ENCODE measurements at places on chromosomes 16 and 17. TPM values are rescaled to one million over a fixed set of nuclear protein-coding genes. Genes with fewer than 3 reads are reported as not detected.

GRCh38 chr17:42287977-42288802, at the start of gene STAT5A:
TSS of gene STAT5A (plus strand) at chr17:42288498. CDS start at chr17:42289412, 914 bp downstream.
- DNase-seq, result no peak

- no peak for DNase-seq
Measured at GRCh38 chr17:38509772-38510420, 81.6 kb downstream of the ARHGAP23 start.

GRCh38 chr16:49287572-49287971, 5.9 kb upstream of the CBLN1 start:
- DNase-seq, result no peak

GRCh38 chr17:12667299-12667958, 1.7 kb downstream of the MYOCD start:
- DNase-seq, result no peak

GRCh38 chr16:11224894-11225676, 30.9 kb downstream of the SOCS1 start:
- DNase-seq, result no peak

DNA sequence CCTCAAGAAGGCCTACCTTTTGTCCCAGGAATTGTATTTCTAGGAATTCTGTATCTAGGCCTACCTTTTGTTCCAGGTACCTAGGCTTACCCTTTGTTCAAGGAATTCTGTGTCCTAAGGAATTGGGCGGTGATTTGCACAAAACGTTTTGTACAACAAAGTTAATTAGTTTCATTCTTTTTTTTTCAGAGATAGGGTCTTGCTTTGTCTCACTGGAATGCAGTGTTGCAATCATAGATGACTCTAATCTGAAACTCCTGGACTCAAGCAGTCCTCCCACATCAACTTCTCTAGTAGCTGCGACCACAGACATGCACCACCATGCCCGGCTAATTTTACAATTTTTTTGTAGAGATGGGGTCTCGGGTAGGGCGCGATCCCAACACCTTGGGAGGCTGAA, 7.0 kb downstream of the CDR2L start:
- no peak for DNase-seq

GRCh38 chr17:80380555-80381002, 34.4 kb upstream of the ENDOV start:
- DNase-seq, result no peak

GRCh38 chr16:84663433-84664101, 15.3 kb downstream of the KLHL36 start:
- no peak for DNase-seq

- no peak for DNase-seq
Measured at GRCh38 chr16:73420676-73421075, 372.7 kb upstream of the ZFHX3 start.

DNA sequence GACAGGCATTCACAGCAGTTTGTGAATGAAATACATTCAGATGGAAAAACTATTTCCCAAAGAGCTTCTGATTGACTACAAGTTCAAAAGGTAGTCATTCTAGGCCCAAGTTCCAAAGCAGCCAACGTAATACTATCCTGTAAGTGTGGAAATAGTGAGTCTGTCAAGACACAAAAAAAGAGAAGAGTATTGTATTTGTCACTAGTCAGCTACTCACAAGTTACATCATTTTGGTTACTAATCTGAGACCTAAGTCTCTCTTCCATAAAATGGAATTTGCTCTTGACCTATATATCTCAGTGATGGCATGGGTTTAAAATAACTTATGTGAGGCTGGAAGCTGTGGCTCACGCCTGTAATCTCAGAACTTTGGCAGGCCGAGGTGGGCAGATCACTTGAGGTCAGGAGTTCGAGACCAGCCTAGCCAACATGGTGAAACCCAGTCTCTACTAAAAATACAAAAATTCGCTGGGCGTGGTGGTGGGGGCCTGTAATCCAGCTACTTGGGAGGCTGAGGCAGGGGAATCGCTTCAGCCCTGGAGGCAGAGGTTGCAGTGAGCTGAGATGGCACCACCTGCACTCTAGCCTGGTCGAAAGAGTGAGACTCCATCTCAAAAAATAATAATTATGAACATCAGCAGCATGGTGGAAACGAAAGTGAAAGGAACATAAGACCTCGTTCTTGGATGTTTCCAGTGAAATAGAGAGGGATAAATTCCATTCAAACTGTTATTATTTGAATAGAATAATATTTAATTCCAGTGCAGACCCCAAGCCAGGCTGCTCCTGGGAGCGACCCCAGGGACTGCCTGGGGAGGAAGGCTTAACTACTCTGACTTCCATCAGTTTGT, 2.9 kb downstream of the CMC2 start:
- DNase-seq, result no peak

DNA sequence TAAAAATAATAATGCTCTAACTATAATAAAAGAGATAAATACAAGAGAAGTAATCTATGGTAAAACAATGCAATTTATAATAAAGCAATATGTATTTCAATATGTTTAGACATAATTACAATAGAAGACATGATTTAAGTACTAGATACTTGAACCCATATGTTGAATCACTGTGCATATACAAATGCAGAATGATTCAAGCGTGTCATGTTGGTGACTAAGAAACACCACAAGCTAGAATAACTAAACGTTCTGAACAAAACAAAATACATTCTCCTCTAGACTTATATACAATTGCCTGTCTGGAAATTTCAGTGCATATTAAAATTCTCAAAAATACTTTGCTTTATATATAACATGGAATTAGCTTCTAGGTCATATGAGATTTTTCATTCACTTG, 11.2 kb downstream of the TADA2A start:
- no peak for DNase-seq

- peak; percentile 16 for DNase-seq
Measured at GRCh38 chr16:47970291-47970931, 185.4 kb downstream of the ABCC12 start.

DNA sequence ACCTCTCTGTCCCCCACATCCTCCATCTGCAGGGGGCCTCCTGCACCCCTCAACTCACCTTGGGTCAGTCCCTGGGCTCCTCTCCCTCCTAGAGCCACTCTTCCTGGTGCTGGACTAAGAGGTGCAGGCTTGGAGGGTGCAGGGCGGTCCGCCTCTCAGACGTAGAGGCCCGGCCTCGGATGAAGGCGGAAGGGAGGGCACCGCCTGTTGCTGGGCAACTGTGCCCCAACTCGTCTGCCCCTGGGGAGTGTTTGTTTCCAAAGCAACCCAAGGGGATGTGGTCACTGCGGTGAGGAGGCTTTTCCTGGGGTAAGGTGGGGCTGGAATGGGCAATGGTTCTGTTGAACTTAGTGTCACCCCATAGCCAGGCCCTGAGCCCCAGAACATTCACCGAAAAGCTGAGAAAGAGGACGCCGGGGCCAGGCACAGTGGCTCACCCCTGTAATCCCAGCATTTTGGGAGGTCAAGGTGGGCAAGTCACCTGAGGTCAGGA, at the start of gene C16orf54:
Gene C16orf54 (minus strand): TSS at position 138 of the 493 bp plus-strand sequence. CDS start 1,039 bp downstream, outside the sequence.
- no peak for DNase-seq

DNA sequence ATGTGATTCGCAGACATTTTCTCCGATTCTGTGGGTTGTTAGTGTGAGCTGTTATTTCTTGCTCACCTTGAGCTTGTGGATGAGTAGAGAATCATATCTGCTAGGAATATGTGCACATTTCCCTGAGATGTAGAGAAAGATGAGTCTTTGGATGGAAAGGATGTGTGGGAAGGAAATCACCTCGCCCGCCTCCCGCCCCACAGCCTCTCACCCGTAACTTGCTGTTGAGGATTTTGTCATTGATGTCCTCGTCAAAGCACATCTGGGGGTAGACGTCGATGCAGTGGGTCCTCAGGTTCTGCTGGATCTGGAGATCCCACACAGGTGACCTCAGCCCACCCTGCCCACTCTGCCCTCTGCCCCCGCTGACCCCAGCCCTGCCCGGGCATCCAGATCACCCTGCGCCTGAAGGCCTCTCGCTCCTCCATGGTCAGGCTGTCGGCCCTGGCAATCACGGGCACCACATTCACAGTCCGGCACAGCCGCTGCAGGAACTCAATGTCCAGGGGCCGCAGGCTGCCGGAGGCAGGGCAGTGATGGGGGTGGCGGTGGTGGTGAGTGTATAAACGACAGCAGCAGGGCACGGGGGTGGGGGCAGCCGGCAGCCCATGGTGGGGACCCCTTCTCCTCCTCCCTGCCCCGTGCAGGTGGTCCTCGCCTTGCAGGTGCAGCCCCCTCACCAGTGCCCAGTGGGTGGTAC, 4.7 kb downstream of the SEPTIN12 start:
- DNase-seq, result no peak

- no peak for DNase-seq
Measured at GRCh38 chr17:72733619-72734282, 358.7 kb downstream of the SLC39A11 start.

GRCh38 chr17:76345377-76345974, 8.2 kb downstream of the PRPSAP1 start:
- no peak for DNase-seq

DNA sequence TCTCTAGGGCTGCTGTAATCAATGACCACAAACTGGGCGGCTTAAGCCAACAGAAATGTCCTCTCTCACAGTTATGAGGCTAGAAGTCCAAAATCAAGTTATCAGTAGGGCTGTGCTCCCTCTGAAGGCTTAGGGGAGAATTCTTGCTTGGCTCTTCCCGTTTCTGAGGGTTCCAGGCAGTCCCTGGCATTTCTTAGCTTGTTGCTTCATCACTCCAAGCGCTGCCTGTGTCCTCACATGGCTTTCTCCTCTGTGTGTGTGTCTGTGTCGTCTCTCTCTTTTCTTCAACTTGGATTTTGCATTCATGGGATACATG, 13.7 kb upstream of the CDC42EP4 start:
- no peak for DNase-seq

DNA sequence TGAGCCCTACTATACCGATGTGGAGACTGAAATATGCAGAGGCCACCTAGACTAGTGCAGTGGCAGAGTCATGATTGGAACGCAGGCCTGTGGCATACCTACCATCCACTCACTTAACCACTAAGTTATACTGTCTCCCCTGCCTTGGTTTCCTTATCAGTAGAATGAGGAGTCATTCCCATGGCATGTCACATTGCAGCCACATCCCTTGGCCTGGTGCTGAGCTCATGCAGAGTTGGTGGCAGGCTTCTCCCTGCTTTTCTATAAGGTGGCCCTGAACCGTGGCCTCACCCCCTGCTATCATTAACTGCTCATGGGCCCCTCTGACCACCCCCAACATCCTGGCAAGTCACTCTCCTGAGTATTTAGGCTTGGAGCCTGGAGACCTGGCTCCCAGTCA, 212.5 kb downstream of the KATNIP start:
- DNase-seq, result no peak

GRCh38 chr17:33385133-33385532, 92.0 kb upstream of the ASIC2 start:
- no peak for DNase-seq

GRCh38 chr17:72591289-72592241, 470.7 kb downstream of the SOX9 start:
- no peak for DNase-seq

- no peak for DNase-seq
Measured at GRCh38 chr16:67269766-67270165, 9.6 kb upstream of the PLEKHG4 start.

- no peak for DNase-seq
Measured at GRCh38 chr16:19138601-19139000, 24.8 kb downstream of the ITPRIPL2 start.

DNA sequence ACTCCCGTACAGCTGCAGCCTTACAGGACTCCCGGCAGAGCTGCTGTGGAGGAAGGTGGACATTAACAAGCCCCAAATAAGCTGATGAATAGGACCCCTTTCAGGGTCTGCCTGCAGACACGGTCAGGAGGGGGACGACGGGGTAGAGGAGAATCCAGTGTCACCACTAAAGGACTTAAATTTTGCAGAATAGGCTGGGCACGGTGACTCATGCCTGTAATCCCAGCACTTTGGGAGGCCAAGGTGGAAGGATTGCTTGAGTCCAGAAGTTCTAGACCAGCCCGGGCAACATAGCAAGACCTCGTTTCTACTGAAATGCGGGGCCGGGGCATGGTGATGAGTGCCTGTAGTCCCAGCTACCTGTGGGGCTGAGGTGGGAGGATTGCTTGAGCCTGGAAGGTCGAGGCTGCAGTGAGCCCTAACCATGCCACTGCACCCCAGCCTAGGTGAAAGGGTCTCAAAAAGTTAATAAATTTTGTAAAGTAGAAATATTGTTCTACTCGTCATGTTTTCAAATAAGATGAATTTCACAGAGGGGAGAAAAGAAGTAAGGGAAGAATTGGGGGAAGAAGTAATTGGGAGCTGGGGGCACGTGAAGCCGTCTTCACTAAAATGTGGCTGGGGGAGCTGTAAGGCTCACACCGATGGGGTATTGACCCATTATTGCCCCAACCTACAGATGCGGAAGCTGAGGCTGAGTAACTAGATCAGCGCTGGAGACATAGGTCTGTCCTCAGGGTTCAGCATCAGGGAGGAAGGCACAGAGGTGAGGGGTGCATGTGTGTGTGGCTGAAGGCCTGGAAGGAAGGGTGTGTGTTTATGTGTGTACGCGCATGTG, 4.7 kb downstream of the LITAFD start:
- no peak for DNase-seq

- DNase-seq, result no peak
Measured at GRCh38 chr17:16148596-16148995, 66.7 kb downstream of the NCOR1 start.

- DNase-seq, result no peak
Measured at GRCh38 chr17:41835214-41835799, 725 bp downstream of the NT5C3B start.

- no peak for DNase-seq
Measured at GRCh38 chr17:49931416-49932137, 37.4 kb upstream of the DLX4 start.

DNA sequence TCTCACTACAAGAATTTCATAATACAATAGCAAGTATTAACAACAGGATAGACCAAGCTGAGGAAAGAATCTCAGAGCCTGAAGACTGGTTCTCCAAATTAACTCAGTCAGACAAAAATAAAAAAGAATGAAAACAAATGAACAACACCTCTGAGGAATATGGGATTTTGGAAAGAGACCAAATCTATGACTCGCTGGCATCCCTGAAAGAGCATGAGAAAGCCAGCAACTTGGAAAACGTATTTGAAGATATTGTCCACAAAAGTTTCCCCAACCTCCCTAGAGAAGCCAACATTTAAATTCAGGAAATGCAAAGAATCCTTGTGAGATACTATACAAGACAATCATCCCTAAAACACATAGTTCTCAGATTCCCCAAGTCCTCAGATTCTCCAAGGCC, 20.9 kb downstream of the NLRP1 start:
- DNase-seq, result no peak

- no peak for DNase-seq
Measured at GRCh38 chr17:33242375-33243124, 50.5 kb downstream of the ASIC2 start.

- no peak for DNase-seq
Measured at GRCh38 chr17:76124582-76125390, 16.3 kb downstream of the FOXJ1 start.

The FBXL16 gene
- polyA plus RNA-seq, result 1.5 TPM

The ITGAL gene
- 2.2 TPM for polyA plus RNA-seq

The C17orf67 gene
- polyA plus RNA-seq, result 2.0 TPM

The ACSM5 gene
- 6.7 TPM for polyA plus RNA-seq

The PRCD gene
- polyA plus RNA-seq, result 3.0 TPM

The THRA gene
- 83.6 TPM for polyA plus RNA-seq

The CCDC182 gene
- not detected for polyA plus RNA-seq

The CCL7 gene
- polyA plus RNA-seq, result not detected

The TNS4 gene
- 0.26 TPM for polyA plus RNA-seq

The SCIMP gene
- 1.9 TPM for polyA plus RNA-seq

The FOXF1 gene
- 0.05 TPM for polyA plus RNA-seq

The FBXO39 gene
- polyA plus RNA-seq, result 0.08 TPM
